ENCODE measurements at places on chromosomes 7 and 10.

- DNase-seq, result no peak
Measured at GRCh38 chr10:78605800-78606350, 462.9 kb upstream of the ZMIZ1 start.

DNA sequence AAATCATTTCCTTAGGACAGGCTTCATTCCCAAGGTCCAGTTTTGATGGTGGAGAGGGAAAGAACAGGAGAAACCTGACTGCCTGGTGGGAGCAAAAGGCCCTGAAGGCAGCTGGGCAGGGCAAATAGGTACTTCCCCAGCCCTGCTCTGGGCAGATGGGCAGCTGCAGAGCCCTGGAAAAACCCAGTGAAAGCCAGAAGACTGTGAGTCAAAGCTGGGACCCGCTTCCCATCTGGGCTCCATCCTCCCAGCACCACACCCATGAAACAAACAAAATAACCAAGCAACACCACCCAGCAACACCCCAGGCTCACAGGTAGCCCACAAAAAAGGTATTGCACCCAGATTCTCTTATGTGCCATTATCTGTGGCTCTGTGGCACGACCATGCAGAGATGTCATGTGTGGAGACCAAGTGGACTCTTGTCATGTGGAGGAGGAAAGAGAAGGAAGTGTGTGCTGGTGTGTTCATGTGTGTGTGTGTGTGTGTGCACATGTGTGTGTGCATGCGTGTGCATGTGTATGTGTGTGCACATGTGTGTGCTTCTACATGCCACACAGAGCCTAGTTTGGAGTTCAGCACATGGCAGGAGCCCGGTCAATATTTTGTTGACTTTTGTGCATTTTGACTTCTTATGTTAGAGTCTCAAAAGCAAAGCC, 9.8 kb downstream of the CLRN3 start:
- no peak for DNase-seq

DNA sequence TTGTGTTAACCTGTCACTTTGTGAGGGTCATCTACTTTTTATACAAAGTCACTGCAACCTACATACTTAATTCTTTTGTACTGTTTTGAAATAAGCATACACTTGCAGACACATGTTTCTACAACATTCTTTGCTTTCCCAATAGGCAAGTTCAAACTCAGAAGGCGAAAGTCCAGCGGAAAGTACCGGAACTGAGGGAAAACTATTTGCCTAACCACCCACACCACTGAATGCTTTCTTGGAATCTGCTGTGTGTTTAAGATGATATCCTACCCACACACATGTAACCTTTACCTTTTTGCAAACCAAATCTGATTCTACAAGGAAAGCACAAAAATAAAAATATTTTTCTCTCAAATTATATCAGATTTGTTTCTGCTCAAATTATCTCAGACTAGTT, 139.4 kb upstream of the AGR3 start:
- no peak for DNase-seq

DNA sequence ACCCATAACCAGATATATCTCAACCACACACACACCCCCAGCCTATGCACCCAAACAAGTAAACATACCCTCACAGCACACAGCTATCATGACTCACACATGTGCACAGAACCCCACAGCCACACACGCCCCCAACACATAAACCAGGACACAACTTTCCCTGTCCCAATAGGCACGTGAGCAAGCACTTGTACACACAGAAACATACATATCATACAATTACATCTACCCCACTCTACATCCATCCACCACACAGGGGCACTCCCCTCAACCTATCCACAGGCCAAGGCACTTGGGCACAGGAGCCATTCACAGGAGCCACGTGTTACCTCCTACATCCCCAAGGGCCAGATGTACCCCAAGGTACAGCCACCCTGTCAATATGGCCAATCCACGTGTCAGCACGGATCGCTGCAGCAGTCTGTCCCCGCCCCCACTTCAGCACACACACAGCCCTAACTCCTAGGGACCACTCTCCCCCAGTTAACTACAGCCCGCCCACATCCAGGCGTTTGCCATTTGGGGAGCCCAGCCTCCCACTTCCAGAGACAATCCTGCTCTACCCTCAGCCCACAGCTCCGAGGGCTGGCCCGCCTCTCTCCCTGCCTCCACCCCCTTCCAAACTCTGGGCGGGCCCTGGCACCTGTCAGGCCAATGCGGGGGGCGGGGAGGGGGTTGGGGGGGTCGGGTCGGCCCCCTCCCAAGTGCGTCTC, 163.5 kb downstream of the SH3PXD2A start:
- DNase-seq, result no peak

DNA sequence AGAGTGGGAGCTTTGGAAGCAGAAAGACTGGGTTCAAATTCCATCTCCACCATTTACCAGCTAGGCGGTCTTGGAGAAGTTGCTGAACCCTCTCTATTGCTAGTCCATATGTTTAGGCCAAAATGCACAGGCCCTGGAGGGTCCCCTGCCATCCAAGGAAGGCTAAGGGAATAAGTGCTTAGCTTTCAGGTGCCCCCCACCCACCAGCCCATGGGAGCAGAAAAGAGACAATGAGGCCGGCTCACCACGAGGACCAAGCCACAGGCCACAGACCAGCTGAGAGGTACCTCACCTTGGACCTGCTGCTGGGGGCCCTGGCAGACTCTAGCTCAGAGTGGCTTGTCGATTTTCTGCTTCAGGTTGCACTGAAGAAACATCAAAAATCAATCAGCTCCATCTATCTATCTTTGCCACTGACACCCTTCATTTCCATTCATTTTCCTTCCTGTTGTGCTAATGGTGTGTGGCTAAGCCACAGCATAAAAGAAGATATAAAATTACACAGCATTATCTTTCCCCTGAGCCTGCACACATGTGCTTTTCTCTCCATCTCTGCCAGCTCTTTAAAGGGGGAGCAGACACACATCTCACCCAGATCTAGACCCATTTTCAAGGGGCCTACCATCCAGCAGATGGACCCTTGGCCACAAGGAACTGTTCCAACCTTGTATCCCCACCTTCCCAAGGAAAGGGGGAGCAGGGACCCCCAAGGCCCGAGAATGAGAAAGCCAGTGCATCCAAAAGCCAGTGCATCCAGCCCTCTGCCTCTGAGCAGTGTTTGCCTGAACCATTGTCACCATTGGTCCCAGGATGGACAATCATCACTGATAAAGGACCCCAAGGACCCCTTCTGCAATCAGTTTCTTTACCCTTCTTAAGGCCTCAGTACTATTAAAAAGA, 65.4 kb downstream of the GRID1 start:
- DNase-seq, result no peak

- no peak for DNase-seq
Measured at GRCh38 chr10:4515721-4516120, 310.3 kb upstream of the AKR1E2 start.
